IPS DF 19.7 (cell line): ENCODE measurements at places on chromosomes 1 and 21.

- no peak for DNase-seq
These were observed 11.6 kb upstream of the TNFSF18 start for GRCh38 chr1:173062150-173062938.

- no peak for DNase-seq
These were observed 89.8 kb downstream of the OLFML2B start for GRCh38 chr1:161933592-161934588.

- no peak for DNase-seq
These were observed 17.6 kb upstream of the AJAP1 start for GRCh38 chr1:4636644-4637380.

GRCh38 chr1:52686830-52687229, 11.3 kb downstream of the COA7 start:
- no peak for DNase-seq

GRCh38 chr1:13701271-13701640, 1.3 kb downstream of the PRDM2 start:
- no peak for DNase-seq

GRCh38 chr1:3459940-3460671, 5.6 kb downstream of the ARHGEF16 start:
- DNase-seq, result no peak

- DNase-seq, result no peak
These were observed 16.5 kb upstream of the UTS2 start for GRCh38 chr1:7869136-7869920.

- no peak for DNase-seq
These were observed 27.9 kb downstream of the DIP2A start for GRCh38 chr21:46486481-46487126.

GRCh38 chr1:66217021-66217420, 316.9 kb upstream of the SGIP1 start:
- no peak for DNase-seq

DNA sequence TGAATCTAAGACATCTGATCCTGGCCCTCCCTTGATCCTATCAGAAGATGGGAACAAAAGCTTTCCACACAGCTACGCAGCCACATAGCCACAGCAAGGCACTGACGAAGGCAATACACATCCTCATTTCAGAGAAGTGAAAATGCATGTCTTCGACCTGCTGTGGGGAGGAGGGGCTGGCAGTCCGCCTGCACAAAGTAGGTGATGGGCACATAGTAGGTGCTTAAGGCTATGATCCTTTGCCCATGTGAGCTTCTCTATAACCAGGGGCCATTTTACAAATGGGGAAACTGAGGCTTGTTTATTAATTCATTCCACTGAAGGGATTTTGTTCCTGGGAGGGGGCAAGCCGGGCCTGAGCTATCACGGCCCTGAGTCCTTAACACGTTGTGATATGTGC, 94.2 kb downstream of the PAX7 start:
- no peak for DNase-seq

DNA sequence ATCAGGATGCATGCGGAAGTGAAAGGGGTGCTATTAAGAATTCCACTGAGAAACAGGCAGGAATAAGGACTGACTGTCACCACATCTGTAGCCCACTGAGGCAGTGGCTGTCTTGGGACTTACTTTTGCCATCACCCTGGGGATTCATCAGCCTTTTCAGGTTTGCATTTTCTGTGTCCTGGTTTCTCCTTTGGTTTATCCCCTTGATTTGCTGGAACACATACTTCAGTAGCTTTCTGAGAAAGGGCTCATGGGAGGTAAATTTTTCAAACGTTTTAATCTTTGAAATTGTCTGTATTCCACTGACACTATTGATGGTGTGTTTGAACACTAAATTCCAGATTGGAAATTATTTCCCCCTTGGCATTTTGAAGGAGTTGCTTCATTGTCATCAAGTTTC, 80.2 kb upstream of the ACTRT2 start:
- DNase-seq, result no peak

GRCh38 chr1:204705493-204705811, 19.9 kb upstream of the LRRN2 start:
- DNase-seq, result no peak

- no peak for DNase-seq
These were observed 59.2 kb downstream of the HTR6 start for GRCh38 chr1:19723874-19724273.

DNA sequence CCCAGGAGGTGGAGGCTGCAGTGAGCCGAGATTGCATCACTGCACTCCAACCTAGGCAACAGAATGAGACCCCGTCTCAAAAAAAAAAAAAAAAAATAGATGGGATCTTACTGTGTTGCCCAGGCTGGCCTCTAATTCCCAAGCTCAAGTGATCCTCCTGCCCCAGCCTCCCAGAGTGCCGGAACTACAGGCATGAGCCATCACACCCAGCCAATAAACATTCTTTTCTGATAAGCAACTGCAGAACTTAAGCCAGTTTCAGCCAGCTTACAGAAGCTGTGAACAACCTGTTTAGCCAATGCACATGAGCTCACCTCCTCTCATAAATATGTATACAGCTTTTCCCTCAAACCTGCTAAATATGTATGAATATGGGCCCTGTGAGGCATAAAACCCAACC, 3.1 kb upstream of the MIIP start:
- DNase-seq, result no peak

- no peak for DNase-seq
These were observed 84.3 kb downstream of the SLC45A1 start for GRCh38 chr1:8402109-8402710.
